T-helper 1 cell (primary cell): ENCODE measurements at places on chromosomes 16 and 17.

GRCh38 chr17:521183-521525 is 168.5 kb upstream of the RPH3AL start:
- no peak for DNase-seq

- no peak for DNase-seq
These were observed 1.8 kb downstream of the VASN start for GRCh38 chr16:4373356-4373908.

DNA sequence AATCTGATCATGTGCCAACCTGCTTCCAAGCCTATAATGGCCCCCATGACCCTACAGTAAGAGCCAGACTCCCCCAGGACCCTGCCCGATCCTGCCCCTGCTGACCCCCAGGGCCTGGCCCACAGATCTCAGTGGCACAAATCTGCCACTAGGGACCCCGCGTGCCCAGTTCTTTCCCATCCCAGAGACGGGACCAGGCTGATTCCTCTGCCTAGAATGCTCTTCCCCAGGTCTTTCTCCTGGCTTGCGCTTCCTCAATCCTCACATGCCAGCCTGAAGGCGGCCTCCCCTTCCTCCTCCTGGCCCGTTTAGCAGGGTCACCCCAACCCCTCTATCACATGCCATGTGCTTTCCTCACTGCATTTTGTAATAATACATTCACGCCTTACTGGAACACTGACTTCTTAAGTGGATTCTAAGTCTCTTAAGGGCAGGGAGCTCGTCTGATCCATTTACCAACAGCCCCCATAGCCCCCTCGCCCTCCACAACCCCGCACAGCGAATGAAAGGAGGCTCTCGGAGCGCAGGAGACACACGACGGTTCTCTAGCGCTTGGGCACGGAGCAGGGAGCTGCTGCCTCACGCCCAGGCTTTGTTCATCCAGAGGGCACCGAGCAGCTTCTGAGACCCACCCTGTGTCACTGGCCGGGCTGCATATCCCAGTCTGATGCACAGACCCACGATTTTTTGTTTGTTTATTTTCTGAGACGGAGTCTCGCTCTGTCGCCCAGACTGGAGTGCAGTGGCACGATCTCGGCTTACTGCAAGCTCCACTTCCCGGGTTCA is 1.2 kb downstream of the TRIM65 start:
- no peak for DNase-seq

DNA sequence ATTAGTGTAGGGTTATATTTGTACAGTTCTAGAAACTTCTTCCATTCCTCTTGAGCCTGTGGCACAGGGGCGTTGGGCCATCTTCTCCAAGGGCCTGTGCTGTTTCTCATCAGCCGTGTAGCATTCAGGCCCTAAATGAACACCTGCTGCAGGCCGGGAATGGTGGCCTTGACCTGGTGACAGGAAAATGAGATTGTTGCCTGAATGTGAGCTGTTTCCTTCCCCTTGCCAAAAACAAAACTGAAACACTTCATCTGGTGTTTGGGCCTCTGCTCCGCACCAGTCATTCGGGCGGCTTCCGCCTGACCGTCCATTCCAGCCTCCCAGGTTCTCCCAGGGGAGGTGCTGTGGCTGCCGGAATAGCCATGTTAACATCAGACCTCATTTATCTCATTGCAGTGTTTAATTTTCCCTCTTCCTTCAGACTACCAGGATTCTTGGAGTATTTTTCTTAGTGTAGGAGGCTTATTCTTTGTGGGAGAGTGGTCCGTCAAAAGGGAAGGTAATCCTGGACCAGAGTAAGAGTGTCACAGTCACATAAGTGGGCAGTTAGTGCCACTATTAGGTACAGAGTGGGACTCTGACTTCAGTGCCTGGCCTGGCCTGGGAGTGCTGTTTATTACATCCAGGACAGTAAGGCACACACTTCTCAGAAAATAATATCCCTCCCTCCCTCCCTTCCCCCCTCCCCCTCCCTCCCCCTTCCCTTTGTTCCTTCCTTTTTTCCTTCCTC is 61.9 kb downstream of the WWP2 start:
- DNase-seq, result no peak

- no peak for DNase-seq
These were observed 10.7 kb downstream of the PRR29 start for GRCh38 chr17:64008830-64009229.

- no peak for DNase-seq
These were observed 34.3 kb downstream of the NDEL1 start for GRCh38 chr17:8469964-8470363.

DNA sequence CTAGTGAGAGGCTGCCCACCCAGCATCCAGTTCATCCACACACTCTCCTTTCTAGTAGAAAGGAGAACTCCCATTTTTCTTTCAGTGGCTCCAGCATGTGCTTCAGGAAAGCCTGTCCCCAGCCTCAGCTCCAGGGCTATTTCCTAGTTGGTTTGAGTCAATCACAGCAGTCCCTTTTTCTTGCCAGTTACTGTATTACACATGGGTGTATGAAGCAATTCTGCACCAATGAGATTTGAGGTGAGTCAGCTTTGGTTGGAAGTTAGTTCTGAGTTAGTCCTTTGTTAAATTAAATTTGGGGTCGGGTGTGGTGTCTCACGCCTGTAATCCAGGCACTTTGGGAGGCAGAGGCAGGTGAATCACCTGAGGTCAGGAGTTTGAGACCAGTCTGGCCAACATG is 24.8 kb downstream of the RAD51D start:
- DNase-seq, result no peak

DNA sequence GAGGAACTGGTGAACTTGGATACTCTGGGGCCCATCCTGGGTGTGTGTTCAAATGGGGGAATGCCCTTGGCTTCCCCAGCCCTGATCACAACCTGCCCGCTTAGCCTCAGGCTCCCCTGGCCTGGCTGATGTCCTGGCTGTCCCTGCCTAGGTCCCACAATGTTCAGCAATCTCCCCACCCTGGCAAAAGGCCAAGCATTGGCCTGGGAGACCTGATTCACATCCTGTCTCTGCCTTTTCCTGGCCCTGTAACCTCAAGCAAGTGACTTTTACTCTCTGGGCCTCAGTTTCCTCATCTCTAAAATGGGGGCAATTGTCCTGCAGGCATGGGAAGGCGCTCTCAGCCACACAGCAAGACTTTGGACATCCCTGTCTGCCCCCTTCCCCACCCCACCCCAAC is 14.4 kb downstream of the CPNE2 start:
- no peak for DNase-seq
